ENCODE measurements at places on chromosomes 3 and 15. TPM values are rescaled to one million over a fixed set of nuclear protein-coding genes. Genes with fewer than 3 reads are reported as not detected.

DNA sequence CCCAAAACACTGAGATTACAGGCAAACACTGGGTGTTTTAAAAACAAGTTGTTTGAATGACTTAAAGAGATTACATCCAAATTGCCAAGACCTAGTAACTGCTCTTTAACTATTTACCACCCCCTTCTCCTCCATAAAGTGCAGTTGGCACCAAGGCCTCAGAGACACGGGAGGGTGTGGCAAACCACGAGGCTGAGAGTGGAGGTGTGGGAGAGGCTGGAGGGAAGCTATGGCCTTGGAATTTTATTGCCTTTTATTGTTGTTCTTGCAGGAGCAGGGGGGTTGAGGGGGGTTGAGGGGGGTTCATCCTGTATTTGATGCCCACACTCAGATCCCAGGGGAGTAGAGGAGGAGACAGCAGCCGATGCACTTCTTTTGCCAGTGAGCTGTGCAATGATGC lies 75.9 kb upstream of the CTDSPL start:
- no peak for DNase-seq

DNA sequence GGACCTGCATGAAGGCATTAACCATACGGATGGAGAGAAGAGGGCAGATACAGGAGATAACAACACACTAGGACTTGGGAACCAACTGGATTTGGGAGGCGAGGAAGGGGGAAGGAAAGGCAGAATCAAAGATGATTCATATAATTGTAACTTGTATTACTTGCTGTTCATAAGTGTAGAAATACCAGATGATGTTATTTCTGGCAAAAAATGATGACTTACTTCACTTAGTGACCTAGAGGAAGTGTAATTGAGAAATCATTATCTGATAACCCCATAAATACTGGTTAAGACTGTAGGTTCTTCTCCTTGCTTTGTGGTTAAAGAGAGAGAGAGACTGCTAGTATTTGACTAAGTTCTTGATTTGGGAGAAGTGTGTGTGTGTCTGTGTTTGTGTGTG lies 50.5 kb upstream of the GK5 start:
- no peak for DNase-seq

DNA sequence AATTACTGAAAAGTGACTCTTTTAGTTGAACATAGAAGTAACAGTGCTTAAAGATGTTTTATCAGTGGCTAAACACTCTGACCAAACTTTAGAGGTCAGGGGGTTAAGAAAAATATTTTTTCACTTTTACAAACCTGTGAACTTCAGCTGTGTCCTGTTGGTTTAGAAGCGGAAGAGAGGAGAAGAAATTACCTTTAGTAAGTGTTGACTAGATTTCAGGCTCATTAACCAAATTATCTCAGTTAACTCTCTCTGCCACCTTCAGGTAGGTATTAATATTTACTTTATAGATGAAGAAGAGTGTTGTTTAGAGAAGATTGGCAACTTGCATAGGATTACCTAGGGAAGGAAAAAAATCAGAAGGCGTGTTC lies 151.9 kb upstream of the CMC1 start:
- no peak for DNase-seq

DNA sequence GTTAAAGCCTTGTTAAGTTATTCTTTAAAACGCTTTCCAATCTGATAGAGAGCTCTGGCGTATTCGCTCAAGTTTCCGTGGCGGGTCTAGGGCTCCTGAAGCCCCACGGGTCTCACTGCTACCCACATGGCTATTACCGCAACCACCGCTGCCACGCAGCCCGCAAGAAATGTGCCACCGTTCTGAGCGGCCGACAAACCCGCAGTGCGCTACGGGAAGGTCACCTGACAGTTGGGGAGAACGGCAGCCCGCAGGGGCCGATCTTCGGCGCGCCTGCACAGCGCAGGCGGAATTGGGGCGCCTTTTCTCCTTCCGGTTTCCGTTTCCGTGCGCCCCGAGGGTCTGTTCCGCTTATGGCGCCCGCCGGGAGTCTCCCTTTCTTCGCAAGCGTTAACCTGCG lies 76.6 kb upstream of the SNRPN start:
- no peak for DNase-seq

Gene TMC3
- polyA plus RNA-seq = not detected

DNA sequence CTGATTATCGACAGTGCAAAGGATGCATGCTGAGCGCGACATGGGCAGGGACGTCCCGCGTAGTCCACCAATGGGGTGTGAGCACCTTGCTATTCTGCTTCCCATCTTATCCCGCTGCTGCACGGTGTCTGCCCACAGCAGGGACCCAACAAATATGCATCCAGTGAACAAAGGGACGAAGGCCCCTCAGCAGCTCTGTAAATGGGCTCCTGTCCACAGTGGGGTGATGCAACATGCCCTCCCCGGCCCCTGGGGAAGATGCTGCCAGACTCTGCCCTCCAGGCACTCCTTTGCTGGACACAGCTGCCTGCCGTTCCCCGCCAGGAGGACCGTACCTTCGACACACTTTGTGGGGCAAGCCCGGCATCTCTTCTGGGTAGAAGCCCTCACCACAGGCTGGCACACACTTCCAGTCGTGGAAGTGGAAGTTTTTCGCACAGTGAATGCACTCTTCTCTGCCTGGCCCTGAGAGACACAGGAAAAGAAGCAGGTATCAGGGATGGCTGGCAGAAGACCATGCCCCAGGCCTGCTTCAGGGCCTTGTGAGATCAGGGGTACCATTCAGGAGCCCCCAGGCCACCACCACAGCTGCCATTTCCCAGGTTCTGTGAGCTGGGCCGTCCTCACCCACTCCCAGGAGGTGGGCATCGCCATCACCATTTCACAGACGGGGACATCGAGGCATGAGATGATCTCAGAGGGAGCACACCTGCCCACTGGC lies 18.2 kb upstream of the SNRPA1 start:
- no peak for DNase-seq

GRCh38 chr15:40054855-40055575 lies 16.0 kb upstream of the SRP14 start:
- DNase-seq = no peak

Gene SCG5
- polyA plus RNA-seq = 11.4 TPM

Gene FAM3D
- not detected for polyA plus RNA-seq

Gene KCNMB2
- polyA plus RNA-seq = not detected

DNA sequence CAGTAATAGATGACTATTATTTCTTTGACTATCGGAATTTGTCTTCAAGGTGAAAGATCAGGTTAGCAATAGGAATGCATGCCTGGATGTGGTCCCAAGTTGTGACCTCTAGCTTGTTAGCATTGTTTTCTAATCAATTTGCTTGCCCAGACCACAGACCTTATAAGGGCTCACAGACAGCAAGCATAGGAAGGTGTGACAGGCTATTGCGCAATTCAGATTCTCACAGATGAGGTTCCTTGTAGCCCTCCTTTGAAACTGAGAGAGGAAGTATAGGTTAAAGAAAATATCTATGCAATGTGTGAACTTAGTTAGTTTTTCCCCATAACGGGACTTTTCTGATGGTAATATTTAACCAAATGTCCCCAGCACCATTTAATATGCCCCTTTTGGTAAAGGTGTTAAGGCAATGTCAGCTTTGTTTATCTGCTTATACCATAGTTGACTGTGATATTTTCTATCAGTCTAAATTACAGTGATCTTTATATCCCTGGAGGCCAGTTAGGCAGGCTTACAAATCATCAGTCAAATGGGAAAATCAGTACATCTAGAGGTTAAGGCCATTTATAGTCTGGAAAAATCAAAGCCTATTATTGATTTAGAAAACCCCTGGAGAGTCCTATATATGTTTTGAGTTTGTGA lies 168.1 kb upstream of the MBNL1 start:
- no peak for DNase-seq

Gene ARGFX
- not detected for polyA plus RNA-seq

Gene HRG
- polyA plus RNA-seq = not detected

- no peak for DNase-seq
These were observed 166.3 kb downstream of the VGLL4 start for GRCh38 chr3:11477407-11477911.

GRCh38 chr15:39058351-39059131 lies 493.9 kb upstream of the RASGRP1 start:
- no peak for DNase-seq

Measured in H1 (cell line).